Right renal pelvis (tissue), 4 donors: ENCODE measurements at places on chromosomes 7 and 10. TPM values are rescaled to one million over a fixed set of nuclear protein-coding genes. Genes with fewer than 3 reads are reported as not detected.
A peak's percentile ranks its signal among the peaks of the same experiment; 100 is the strongest.

- no peak for DNase-seq
These were observed 600 bp upstream of the DBNL start for GRCh38 chr7:44043902-44044301.

DNA sequence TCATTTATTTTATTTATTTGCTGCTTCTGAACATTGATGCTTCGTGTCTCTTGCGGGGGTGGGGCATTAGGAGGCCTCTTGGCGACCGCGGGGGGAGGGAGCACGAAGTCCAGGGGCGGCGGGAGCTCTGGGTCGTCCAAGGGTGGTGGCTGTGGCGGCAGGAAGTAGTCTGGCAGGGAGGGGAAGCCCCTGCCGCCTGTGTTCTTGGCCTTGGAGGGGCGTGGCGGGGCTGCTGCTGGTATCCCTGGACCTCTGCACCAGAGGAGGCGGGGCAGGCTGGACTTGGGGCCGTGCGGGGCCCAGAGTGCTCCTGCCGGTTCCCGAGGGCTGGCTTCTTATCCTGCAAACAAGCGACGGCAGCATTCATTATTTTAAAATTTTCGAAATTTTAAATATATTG is 70.5 kb upstream of the ABI1 start:
- no peak for DNase-seq

DNA sequence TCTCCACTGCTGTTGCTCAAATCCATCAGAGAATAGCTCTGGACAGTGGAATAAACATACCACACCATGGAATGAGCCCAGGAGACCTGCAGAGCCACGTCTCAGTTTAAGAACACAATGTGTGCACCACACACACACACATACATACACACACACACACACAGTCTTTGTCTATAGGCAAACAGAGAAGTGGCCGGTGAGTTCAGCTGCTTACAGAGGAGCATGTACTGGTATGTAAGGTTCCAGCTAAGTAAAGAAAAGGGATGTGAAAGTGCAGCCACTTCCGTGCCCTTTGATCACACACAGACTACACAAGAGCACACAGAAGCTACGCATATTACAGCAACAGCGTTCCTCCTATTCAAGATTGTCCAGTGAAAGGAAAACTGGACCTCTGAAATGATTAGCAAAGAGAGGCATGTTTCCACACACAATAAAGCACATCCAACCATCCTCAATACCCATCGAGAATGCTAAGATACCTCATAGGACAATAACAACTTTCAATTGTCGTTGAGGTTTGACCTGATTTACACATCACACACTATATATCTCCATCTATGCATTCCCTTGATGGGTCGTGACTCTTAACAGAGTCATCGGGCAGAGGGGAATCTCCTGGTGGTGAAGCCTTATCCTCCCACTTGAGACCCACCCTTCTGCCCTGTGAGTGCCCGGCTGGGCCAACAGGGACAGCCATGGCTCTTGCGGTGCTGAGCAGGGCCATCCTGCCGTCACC is 23.6 kb downstream of the SLC35B4 start:
- DNase-seq: no peak

- no peak for DNase-seq
These were observed 9.5 kb upstream of the C10orf95 start for GRCh38 chr10:102460836-102461186.

DNA sequence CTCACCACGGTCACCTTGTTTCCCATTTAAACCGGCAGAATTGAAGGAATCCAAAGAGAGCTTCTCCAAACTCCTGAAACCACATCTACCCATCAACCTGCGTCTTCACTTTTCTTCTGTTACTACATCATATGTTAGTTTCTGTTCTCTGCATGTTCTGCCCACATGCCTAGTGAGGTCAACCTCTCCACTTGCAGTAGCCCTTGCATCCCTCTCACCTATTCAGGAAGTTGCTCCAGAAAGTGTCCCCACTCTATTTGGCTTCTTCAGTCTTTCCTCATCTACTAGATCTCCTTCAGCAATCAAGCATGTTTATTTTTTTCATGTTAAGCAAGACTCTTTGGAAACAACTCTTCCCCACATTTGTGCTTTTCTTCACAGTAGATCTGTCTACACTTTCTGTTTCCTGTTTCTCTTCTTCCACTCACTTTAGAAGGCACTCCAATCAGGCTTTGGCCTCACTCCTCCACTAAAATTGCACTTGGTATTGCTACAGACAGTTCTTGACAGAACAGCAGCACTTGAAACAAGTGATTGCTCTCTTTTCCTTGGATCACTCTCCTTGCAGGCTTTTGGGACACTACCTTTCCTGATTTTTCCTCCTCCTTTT is 7.5 kb downstream of the SAMD9L start:
- DNase-seq: no peak

DNA sequence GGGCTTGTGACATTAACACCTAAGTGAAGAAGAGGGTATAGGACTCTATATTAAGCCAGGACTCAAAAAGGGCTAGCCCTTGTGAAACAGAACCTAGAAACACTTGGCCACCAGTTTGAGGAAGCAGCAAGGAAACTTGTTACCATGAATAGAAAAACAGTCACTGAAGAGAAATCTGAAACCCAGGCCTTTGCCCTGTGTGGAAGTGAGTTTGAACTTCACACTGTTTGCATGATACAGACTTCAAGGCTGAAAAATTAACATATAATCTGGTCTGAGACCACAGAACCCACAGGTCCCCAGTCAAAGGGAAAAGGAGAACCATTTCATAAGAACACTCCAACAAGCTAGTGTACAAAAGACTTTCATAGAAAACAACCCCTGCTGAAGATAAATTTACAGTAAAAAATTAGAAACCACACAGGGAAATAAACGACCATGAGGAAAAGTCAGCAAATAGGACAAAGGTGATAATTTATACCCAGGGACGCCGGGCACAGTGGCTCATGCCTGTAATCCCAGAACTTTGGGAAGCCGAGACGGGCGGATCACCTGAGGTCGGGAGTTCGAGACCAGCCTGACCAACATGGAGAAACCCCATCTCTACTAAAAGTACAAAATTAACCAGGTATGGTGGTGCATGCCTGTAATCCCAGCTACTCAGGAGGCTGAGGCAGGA is 76.1 kb downstream of the SKIDA1 start:
- no peak for DNase-seq

DNA sequence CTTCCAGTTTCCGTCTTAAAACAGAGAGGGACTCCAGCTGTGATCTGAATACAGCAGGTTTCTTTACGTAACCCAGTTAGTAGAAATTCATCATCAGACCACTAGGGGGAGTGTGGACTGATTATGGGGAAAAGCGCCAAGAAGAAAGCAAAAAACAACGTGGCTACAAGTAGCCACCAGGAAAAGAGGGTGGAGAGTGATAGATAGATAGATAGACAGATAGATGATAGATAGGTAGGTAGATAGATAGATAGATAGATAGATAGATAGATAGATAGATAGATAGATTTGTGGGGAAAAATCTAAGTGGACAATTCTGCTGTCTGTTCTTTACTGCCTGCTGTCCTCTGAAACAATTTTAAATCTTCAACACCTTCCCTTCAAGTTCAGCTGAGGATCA is 12.7 kb upstream of the AKR1B10 start:
- peak; percentile 62 for DNase-seq

GRCh38 chr7:77985232-77985973 is 186.8 kb downstream of the PHTF2 start:
- no peak for DNase-seq

DNA sequence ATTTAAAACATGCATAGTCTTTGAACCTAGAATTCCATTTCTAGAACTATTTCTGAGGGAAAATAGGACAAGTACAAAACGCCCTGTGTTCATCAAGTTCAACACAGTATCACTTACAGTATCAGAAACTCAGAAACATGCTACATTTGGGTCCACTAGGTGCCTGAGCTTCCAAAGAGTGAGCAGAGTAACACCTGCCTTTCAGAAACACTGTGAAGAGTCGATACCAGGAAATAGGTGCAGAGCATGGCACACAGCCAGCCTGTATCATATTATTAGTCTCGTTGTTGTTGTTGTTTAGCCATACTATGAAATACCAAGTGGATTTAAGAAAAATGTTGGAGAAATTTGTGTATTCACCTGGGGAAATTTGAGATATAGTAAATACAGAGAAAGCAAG is 392.1 kb upstream of the MGMT start:
- no peak for DNase-seq

The PNLIP gene
- not detected for polyA plus RNA-seq
